Peyer's patch (tissue), 4 donors: ENCODE measurements at places on chromosomes 16 and 17.

DNA sequence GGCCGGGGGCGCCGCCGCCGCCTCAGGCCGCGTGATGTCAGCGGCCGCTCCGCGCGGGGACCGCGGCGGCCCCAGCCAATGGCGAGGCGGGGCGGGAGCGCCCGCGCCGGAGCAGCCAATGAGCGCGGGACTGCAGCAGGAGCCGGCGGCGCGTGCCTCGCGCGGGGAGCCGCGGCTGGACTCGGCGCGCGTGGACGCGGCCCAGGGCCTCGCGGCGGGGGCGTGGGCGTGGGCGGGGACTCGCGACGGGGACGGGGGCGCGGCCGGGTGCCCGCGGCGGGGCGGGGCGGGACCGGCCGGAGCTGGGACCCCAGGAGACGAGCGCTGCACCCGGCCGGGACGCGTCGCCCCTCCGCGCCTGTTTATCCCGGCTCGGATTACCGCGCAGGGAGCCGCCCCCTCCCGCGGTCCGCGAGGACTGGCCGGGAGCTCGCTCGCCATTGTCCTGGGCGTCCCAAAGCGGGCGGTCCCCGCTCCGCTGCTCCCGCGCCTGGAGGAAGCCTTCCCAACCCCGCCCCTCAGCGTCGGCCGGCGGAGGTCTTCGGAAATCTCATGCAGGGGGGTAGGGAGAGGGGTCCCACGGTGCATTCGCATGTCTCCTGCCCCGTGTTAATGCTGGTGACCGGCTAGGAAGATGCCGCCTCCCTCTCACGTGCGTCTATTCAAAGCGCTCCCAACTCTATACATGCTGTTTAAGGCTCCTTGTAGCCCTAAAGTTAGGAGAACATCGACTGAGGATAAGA is at the start of gene RNF157:
Gene RNF157 (minus strand): TSS at position 33 of the 743 bp plus-strand sequence. CDS start 253 bp downstream, outside the sequence.
- DNase-seq = peak; percentile 82

DNA sequence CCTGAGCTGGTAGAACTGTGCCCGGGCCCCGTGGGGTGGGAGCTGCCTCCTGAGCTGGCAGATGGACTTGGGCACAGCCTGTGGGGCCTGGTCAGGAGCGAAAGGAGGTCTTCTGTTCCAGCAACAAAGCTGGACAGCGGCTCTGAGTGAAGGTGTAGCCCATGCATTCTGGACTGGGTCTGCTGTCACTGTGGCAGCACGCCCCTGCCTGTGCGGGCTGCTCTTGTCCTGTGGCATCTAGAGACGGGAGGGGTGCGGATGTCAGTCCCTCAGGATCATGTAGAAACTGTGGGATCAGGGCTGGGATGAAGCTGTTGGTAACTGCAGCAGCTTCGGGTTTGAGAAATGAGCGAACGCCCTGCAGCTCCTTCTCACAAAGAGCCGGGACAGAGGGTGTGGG is 19.4 kb downstream of the BAIAP2 start:
- DNase-seq = no peak

DNA sequence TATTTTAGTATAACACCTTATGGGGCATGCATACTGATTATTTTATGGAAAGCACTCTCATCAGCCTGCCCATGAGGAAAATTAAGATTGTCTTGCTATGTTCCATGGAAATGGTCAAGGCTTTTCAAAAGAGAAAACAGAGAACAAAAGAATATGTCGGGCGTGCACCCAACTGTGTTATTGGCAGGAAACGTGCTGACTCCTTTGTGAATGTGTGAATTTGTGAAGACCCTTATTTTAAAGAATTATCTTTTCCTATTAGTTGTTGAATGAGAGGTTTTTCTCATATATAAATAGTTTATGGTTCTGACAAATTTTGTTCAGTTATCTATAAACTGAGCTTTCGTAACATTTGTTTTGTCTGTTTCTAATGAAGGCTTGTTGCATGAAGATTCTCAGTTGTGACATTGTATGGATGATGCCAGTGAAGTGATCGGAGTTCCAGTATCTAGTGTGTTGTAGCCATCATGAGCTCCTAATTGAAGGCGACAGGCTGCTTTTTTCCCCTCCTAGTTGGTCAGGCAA is 180.0 kb downstream of the BCAS3 start:
- no peak for DNase-seq

DNA sequence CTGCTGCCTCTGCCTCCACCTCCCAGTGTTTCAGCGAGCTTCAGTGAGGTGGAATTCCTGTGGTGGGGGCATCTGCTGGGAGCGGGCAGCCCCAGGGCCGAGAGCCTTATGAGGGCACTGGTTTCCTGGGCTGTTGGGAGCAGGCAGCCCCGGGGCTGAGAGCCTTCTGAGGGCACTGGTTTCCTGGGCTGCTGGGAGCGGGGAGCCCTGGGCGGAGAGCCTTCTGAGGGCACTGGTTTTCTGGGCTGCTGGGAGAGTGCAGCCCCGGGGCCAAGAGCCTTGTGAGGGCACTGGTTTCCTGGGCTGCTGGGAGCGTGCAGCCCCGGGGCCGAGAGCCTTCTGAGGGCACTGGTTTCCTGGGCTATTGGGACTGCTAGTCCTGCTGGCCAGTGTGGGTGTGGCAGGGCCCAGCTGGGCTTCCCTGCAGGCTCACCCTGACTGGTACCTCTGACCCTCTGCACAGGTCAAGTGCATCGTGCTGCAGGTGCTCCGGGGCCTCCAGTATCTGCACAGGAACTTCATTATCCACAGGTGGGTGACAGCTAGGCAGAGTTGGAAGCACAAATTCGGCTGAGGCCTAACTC is 5.6 kb downstream of the CDK10 start:
- no peak for DNase-seq

DNA sequence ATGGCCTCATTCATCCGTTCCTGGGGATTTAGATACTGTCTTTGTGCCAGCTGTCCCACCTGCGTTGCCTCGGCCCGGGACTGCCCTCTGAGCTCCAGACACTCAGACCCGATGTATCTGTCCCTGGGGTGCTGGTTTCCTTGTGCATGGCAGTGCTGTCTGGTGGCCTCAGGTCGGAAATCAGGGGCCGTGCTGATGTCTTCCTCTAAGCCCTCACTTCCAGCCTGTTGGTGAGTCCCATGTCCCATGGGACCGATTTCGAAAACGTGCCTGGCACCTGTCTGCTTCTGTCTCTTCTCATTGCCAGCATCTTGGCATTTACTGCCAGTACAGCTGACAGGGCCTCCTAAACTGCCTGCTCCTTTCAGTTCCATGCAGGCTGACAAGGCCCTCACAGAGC is 22.1 kb downstream of the NT5M start:
- DNase-seq = no peak

DNA sequence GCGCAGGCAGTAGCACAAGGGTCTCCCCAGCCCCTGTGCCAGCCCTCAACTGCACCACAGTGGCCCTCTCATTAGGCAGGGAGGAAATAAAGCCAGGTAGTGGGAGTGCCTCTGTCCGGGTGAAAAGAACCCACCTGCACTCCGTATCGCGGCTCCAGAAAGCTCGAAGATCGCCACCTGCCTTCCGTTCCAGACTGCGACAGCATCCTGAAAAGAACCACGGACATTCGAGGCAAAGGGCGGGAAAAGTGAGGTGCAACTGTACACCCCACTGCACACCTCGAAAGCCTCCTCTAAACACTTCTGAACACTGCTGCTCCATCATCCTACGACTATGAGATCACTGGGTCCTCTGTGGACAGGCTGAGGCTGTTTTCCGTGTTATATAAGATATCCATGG is 28.7 kb downstream of the IFT140 start:
- DNase-seq = no peak

DNA sequence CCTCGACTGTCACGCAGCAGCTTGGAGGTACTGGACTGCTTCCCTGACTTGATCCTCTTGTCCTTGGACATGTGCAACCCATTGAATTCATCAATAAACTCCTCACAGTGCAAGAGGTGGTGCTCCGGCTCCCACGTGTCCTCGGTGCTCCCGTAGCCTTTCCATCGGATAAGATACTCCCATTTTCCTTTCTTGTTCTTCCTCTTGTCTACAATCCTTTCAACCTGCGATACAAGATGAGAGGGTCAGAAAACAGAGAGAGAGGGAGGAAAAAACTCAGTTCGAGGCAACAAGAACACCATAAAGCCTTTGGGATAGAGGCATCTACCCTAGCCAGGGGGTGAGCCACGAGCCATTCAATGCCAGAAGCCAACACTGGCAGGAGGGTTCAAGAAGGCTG is 119.5 kb downstream of the CDYL2 start:
- DNase-seq = no peak

DNA sequence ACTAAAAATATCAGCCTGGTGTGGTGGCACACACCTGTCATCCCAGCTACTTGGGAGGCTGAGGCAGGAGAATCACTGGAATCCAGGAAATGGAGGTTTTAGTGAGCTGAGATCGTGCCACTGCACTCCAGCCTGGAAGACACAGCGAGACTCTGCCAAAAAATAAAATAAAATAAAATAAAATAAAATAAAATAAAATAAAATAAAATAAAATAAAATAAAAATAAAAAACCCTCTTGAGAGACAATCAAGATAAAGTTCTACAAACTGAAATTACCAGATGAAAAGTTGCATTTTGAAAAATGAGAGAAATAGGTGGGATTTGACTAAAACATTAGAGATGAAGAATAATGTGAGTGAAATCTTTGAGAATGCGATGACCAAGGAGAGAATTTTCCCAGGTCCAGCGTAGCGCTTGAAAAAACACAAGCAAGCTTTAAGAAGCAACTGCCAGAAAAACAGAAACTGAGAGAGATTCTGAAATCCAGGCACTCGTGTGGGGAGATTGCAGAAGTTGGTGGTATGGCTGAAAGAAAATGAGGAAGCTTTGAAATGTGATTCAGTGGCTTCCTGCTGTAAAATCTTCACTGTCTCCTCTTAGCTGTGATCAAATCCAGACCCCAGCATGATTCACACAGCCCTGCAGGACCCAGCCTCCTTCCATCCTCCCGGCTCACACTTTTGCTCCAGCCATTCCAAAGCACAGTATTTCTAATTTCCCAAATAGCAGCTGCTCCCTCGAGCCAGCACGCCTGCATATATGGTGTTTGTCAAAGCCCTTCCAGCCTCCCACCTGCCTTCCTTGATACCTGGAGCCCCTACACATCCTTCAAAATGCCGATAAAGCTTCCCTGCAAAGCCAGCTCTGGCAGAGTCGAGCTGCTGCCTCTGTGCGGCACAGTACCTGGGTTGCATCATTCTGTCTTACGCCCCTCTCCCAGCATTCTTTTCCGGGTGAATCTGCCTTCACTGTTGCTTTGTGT is 8.2 kb upstream of the CD300E start:
- no peak for DNase-seq

DNA sequence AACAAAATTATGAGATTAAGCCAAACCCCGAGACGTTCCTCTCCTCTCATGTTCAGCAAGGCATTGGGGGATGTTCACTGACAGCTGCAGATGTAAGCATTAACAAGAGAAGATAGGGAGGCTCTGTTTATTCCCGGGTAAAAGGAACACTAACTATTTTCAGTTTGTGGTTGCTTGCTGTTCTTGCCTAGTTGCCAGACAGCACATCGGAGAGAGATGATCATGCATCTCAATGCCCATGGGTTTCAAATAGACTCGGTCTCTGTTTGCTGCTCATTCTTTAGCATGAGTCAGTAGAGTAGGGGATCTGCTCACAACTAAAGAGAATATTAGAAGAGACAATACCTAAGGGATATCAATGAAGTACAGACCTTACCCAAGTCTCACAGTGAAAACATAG is 78.3 kb downstream of the TMEM100 start:
- DNase-seq = no peak
